ENCODE measurements at places on chromosomes 2 and 18.

- DNase-seq, result no peak
Observed at GRCh38 chr18:4248686-4249085, 206.4 kb downstream of the DLGAP1 start.

DNA sequence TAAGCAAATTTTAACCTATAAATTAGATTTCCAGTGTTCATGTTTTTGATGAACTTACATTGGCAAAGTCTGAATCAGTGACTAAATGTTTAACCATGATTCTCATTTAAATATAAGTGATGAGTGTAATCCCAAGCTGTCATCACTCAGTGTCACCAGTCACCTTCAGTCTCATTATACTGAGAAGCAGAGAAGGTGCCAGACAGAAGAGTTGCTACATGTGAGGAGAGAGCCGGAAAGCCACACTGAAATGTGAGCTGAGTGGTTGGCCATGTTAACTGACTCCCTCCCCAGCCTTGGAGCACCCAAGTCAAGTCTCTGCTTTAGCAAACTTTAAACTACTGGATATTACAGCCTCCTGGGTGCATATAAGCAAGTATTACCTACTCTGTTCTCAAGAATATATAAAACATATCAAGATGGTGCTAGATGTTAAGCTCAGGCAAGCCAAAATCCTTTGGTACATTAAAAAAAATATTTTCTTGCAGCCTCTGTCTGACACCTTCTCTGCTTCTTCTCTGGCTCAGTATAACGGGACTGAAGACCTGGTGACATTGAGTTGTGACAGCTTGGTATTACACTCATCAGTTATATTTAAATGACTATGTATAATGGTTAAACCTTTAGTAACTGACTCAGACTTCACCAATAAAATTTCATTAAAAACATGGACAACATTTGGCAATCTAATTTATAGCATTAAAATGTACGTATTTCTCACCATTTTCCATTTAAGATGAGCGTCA lies 75.8 kb upstream of the MAP3K20 start:
- no peak for DNase-seq

DNA sequence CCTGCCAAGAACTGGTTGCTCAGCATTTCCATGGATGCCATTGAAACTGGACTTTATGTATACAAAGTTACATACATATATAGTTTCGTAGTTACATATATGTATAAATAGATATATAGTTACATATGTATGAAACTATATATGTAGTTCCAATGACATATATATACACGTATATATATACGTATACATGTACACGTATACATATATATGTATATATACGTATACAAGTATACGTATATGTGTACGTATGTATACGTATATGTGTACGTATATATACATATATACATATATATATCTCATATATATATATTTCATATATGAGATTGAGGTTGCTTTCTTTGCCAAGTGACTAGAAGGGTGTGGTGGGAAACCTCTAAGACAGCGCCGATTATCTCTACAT lies 10.6 kb upstream of the TMEM131 start:
- no peak for DNase-seq

DNA sequence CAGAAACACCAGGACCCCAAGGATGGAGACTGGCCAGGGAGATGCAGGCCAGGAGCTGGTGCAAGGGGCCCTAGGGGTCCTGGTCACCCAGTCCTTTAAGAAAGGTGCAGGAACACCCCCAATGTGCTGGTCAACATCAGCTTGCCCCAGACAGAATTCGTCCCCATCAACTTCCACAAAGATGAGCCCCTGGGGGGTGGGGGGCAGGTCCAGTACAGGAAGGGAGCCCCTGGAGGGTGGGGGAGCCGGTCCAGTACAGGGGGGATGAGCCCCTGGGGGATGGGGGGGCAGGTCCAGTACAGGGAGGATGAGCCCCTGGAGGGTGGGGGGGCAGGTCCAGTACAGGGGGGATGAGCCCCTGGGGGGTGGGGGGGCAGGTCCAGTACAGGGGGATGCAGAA lies 160.7 kb upstream of the SALL3 start:
- DNase-seq, result no peak

GRCh38 chr18:78364388-78364960 lies 615.1 kb upstream of the SALL3 start:
- DNase-seq, result no peak

GRCh38 chr18:72601481-72601880 lies 57.3 kb upstream of the CBLN2 start:
- DNase-seq, result no peak

GRCh38 chr2:65744477-65745200 lies 312.2 kb upstream of the SPRED2 start:
- DNase-seq, result no peak

- DNase-seq, result peak; percentile 52
Observed at GRCh38 chr2:119702918-119703401, 24.0 kb downstream of the TMEM177 start.

DNA sequence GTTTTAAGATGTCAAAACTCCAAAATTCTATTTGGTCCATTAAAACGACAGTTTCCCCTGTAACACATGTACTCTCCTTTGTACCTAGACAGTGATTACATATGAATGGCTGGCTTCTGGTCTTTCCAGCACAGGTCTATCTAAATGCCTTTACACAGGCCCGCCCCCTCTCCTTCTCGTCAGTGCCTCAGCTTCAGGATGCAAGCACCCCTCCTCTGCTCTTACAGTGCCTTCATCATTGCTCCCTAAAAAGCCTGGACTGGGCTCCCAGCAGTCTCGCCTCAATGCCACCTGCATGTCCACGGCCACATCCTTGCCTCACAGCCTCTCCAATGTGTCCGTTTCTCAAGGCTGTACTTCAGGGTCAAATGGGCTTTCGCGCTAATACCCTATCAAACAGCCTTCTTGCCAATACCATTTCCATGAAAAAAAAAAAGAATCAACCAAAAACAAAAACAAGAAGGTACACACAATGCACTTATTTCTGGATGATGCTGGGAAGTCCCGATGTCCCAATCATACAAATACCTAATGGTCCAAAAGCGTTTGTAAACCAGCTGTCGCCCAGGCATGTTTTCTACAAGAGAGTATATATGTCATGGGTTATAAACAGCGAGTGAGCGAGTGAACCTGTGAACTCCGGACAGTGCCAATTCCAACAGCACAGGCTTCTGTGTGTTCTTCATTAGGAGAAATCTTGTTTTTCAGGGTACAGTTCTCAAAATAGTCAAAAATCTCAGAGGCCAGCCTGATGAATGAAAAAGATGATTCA lies 77.2 kb downstream of the EIPR1 start:
- DNase-seq, result no peak

DNA sequence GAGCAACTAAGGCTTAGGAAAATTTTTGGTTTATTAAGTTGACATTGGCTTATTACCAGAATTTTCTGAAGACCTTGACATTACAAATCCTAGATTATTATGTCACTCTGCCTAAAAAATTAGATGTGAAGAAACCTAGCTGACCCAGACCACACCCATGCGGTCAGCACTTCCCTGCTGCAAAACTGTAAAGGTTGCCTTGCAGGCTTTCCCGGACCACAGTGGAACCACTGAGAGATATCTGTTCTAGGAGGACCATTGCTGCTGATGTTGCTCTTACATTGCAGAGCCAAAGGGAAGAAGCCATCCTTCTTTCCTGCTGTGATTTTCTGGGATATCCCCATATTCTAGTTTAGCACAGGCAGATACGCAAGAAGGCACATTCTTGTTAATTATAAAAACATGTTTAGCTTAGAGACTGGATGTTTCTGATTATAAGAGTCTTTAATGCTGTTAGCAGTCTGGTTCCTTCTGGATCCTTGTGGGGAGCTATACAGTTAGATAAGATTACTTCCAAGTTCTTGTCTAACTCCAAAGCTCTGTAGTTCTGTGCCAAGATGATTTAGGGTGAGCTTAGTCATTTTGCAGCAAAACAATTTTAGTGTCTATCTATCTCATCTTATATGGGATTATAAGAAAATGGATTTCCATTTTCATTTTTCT lies 70.2 kb downstream of the AOX1 start:
- no peak for DNase-seq

- no peak for DNase-seq
Observed at GRCh38 chr2:201839727-201840126, 33.4 kb downstream of the CDK15 start.

Measured in activated B cell treated with CpG ODN at 0.5 μM for 24 hours (primary cell).